ENCODE measurements at places on chromosomes 1 and 21.

- no peak for DNase-seq
Observed at GRCh38 chr1:224333309-224333926, 3.4 kb upstream of the NVL start.

DNA sequence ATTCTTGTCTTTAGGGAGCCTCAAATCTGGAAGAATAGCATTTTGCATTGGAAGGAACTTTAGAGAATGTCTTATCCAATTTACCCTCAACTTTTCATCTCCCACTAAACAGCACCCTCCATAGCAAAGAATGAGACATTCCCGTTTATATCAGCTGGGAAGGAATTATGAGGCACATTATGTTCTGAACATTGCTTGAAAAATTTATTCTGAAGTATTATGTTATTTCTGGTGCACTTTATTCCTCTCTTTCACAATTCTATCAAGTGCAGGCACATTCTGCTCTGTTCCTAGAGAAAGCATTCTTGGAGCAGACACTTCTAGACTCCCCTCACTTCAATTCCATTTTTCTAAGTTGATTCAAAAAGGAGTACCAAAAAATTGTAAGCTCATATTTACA lies 147.9 kb downstream of the EDEM3 start:
- no peak for DNase-seq

- no peak for DNase-seq
Observed at GRCh38 chr21:27675306-27675705, 708.4 kb upstream of the ADAMTS5 start.

DNA sequence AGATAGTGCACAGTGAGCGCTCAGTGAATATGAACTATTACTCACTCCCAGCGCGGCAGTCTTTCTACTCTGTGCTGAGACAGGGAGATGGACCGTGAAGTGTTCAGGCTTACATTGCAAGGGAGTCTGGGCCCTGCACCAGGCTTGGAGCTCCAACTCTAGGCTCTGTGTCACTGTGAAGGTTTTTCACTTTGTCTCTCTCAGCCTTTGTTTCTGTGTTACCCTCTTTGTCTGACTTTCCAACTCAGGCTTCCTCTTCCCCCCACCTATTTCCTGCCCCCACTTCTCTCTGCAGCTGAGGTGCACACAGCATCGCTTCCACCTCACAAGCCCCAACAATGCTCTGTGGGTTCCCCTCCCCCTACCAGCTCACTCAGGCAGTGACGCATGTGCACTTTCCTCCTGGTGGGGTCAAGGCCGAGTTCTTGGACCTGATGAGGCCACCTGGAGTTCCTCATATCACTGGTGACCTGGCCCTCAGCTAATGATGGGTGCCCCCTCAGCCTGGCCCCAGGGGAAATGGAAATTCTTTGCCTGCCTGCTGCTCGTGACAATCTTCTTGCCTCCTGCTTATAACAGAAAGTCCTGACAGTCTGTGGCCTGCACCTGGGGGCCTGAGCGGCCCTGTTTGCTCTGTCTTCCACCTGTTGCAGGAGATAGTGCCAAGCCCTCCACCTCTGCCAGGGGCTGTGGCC lies 1.1 kb upstream of the LCK start:
- DNase-seq = peak; percentile 22

- DNase-seq = no peak
Observed at GRCh38 chr1:202691816-202692215, 18.4 kb downstream of the SYT2 start.

DNA sequence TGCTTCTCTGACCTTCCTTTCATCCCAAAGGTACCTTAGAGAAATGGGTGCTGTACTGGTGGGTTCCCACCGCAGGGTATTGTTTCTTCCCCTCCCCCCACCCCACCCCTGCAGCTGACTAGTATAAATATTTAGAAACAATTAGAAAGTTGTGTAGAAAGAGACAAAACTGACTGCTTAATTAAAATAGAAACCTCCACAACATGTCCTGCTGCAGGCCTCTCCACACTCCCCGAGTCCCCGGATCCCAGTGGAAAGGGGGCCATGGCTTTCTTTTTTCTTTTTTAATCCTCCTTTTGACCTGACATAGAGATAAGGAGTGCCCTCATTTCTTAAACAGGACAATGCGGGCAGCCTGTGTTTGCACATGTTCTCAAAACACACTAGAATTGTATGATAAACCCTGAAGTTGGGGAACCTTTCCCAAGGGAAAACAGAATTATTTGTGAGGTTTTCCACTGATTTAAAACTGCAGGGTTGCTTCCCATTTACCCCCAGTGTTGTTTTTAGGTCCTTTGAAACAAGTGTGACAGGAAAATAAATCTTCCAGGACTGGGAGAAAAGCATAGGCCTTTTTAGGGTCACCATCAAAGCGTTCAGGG lies 1.7 kb downstream of the RHOU start:
- DNase-seq = no peak

GRCh38 chr1:234727018-234727940 lies 117.3 kb upstream of the IRF2BP2 start:
- no peak for DNase-seq

DNA sequence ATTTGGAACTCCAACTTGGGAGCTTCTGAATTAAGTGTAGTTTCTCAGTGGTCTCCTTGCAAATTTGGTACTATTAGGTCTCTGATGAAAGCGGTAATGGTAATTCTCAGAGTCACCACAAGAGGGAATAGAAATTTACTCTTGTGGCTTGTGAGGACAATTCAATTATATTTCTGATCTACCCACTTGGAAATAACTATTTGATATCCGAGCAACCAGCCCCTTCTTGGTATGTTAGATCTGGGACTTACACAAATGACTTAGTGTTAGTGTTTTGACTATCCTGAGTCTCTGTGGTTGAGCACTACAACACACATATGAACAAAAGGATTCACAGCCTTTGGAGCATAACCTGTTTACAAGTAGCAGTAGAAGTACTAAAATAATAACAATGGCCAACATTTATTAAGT lies 68.1 kb downstream of the RPS6KA1 start:
- DNase-seq = no peak

GRCh38 chr1:213201380-213202155 lies 150.5 kb downstream of the RPS6KC1 start:
- DNase-seq = no peak

DNA sequence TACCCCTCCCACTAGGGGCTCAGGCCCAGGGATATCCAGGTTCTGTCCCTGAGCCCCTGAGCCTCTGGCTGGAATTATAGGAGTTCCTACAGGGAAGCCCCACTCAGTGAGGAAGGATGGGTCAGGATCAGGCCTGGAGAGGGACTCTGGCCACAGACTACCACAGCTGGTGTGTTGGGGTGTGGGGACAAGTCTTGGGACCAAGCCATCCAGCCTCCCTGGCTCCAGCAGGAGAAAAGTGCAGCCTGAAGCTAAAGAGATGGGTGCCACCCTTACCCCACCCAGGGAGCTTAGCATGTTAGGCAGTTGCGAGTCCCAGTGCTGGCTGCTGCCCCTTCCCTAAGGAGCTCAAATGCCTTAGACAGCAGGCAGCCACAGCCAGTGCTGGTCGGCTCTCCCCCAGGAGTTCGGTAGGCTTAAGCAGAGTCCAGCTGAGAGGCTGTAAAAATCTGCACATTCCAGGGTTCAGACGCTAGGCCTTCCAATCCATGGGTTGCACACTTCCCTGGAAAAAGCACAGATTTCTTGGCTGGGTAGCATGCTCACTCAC lies 96.2 kb upstream of the CYYR1 start:
- no peak for DNase-seq

GRCh38 chr1:24361811-24362210 lies 42.7 kb downstream of the GRHL3 start:
- no peak for DNase-seq

- DNase-seq = no peak
Observed at GRCh38 chr1:115204513-115204912, 115.2 kb upstream of the TSPAN2 start.

GRCh38 chr1:46133781-46134350 lies 1.4 kb upstream of the PIK3R3 start:
- DNase-seq = no peak

DNA sequence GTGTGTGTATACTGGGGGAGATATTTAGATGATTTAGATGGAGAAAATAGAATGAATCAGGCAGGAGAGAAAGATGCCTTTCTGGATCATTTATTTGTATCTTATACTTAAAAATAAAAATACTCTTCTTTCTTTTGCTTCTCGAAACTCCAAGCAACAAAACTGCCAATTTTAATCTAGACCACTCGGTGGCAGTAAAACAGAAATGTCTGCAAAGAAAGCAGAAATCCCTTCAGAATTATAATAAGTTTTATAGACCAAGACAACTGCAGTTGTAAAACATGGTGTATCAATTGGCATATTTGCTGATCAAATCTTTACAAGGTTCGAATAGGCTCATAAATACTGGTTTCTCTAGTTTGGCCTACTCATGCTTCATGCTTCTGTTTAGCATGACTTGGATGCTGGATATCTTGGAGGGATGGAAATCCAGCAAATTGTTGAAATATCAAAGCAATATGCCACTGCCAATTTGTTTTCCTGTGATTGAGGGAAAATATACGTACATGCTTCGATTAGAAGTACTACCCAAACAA lies 15.1 kb upstream of the C1orf87 start:
- DNase-seq = no peak

- no peak for DNase-seq
Observed at GRCh38 chr1:77407738-77408375, 126.0 kb downstream of the AK5 start.

DNA sequence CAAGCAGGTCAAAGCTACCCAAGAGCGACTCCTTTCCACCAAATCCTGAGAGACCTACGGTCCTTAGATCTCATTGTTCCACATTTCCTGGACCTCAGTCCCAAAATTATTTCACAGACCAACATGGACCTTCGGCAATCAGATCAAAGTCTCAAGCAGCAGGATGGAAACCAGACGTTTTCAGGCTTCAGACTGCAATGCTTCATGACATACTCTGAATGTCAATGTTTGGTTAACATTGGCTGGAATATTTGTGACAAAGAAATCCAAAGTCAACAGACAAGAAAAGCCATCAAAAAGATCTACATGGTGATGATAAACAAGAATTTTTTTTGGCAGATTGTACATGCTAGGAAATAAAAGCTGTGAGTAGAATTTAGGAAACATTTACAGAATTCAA lies 1057.3 kb downstream of the ADGRL2 start:
- DNase-seq = no peak

GRCh38 chr1:85463731-85464496 lies 1.0 kb downstream of the DDAH1 start:
- no peak for DNase-seq

GRCh38 chr1:113565621-113566020 lies 175.3 kb downstream of the MAGI3 start:
- no peak for DNase-seq

- no peak for DNase-seq
Observed at GRCh38 chr1:66253330-66253921, 280.5 kb upstream of the SGIP1 start.

DNA sequence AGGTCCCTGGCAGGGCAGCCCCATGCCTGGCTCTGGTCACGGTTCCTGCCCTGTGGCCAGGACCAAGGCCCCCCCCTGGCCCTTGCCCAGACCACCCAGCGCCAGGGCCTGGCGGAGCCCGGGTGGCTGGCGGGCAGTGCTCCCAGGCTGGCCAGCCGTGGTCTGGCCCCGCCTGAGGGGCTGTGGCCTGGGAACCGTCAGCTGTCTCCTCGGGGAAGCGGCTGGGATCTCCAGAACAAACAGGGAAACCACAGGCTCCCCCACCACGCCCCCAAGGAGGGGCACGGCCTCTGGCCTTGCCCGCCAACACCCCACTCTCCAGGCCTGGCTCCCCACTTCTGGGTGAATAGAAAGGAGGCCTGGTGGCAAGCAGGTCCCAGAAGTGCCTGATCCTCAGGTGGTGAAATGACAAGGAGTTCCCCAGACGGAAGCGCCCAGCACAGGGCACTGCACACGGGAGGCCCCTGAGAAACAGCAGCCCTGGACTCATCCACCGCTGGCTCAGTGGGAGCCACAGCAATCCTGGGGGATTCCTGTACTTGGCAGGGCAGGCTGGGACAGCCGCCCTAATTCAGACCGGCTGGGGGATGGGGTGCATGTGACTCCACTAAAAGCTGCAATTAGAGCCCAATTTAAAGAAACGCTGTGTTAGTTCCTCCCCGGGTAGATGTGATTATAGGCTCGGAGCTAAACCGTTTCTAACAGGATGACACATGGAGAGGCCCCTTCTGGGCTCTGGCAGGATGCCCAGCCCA lies 78.9 kb downstream of the RAP1GAP start:
- DNase-seq = no peak

DNA sequence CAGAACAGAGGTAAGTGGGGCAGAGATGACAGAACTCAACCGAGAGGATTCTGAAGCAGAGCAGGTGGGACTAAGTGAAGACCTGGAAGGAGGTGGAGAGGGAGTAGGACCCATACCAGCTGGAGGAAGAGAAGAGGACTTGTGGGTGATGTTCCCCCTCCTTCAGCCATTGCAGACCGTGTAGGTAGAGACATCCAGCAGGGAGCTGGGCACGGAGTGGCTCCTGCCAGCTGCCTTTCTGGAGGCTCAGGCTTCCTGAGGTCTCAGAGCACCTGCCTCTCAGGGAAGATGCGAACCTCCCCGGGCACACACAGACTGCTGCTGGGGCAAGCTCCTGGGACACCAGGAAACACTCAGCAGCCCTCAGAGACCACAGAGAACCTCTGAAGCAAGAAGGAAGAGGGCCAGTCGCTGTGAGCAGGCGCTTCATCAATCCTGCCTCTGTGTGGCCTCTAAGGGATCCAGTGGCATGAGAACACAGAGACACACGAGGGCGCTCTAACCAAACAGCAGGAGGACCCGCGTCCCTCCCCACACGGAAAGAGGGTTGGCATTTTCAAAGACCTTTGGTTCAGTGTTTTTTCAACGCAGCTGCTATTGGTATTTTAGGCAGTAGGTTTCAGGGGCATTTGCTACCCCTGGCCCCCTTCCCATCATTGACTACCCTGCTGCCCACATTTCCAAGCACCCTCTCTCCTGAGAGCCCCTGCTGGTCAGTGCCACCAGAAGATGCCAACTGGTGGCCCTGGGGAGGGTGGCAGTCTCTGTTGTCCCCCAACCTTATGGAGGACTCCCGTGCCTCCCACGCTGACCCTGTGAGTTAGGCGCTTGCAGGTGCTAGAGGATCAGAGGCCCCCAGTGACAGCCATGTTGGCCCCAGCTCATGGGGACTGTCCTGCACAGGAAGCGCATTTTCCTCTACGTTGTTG lies 89.6 kb upstream of the EDN2 start:
- DNase-seq = peak; percentile 82

DNA sequence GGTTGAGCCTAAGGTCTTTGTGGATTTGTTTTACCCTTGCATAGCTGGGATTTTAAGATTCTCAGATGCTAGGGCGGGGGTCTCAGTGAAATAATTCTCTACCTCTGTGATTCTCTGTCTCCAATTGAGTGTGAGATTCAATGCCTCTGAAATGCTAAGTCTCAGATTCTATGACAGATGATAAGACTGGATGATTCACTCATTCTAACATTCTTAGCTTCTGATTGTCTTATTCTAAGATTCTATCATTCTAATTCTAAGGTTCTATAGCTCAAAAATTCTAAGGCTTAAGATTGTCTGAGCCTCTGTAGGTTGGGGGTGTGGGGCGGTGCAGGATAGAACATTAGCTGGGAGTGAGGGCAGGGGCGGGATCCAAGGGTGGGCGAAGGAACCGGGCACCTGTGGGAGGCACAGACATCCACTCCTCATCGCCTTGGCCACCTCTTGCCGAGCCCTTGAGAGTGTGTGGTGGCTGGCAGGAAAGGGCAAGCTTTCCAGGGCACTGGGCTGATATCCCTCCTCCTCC lies 29.5 kb downstream of the ADGRB2 start:
- no peak for DNase-seq
